AG10803 (cell line): ENCODE measurements at places on chromosomes 7 and 10.
A peak's percentile ranks its signal among the peaks of the same experiment; 100 is the strongest.

- no peak for DNase-seq
Measured at GRCh38 chr10:43043773-43044447, 33.0 kb upstream of the RET start.

DNA sequence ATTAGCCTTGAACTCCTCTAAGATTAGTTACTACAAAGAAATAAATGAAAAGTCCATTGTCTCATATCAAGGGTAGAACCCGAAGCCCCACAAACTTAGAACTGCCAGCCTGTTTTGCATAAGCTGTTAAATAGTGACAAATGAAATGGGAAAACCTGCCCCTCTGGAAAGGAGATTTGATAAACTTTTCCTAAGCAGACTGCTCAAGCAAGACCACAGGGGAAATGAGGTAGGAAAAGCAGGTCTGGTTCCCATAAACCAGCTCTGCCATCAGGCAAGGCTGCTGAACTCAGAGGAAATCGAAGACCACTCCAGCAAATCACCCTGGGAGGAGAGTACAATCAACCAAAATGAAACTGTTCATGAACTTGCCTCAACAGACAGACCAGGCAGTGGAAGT, 181.5 kb upstream of the AOAH start:
- no peak for DNase-seq

DNA sequence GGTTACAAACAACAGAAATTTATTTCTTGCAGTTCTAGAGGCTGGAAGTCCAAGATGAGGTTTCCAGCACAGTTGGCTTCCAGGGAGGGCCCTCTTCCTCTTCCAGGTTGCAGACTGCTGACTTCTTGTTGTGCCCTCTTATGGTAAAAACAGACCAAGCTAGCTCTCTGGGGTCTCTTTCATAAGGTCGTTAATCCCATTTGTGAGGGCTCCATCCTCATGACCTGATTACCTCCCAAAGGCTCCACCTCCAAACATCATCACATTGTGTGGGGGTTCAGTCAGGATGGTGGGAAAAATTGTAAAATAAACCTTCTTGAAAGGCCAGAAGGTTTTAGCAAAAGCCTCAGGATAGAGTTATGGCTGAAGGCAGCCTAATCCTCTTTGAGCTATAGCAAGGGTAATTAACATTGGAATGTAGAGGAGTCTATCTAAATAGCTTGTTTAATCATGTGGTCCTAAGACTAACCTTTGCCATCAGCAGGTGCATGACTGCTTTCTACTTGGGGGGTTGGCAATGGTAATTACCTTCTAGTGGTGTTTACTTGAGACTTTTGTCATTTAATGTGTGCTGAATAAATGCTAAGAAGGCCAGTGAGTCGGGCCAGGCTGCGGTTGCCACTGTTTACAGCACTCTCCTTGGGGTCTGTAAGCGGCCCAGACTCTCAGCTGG, 80.8 kb downstream of the PPP1R17 start:
- no peak for DNase-seq

- DNase-seq = peak; percentile 85
Measured at GRCh38 chr10:51109801-51110533, 35.7 kb downstream of the PRKG1 start.

DNA sequence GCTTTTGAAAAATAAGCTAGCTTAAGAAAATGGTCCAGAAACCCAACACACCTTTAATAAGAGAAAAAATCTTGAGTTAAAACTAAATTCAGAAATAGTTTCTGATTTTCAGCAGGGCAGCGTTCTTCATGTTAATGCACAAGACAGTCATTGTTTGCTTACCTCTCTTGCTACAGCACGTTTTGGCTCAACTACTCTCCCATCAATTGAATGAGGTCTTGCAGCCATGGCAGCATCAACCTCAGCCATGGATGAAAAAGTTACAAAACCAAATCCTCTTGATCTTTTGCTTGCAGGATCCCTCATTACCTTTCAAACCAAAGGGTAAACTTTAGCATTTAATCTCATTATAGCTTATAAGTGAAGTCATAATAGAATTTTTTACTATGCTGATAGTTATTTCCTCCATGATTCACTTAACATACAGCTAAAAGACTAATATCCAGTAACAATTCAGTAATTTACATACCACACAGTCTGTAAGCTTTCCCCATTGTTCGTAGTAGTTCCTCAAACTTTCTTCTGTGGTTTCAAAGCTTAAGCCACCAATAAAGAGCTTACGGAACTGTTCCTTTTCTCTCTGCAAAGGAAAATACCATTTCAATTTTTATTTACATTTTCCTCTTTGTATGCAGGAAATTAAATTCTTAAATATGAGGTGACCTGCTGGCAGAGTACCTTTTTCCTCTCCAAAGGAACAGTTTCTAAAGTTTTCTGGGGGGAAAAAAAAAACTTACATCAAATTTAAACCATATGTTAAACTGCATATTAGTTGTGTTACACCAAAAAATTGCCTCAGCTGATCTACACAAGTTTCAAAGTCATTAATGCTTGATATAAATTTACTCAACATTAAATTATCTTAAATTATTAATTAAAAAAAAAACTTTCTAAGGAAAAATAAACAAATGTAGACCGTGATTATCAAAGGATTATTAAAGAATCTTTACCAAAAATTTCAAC, 3.1 kb downstream of the HNRNPA2B1 start:
- DNase-seq = no peak

GRCh38 chr7:7959979-7960670, 8.5 kb upstream of the GLCCI1 start:
- DNase-seq = no peak

- no peak for DNase-seq
Measured at GRCh38 chr7:20194343-20194995, 22.7 kb downstream of the MACC1 start.

GRCh38 chr7:158508802-158509385, 78.7 kb downstream of the PTPRN2 start:
- DNase-seq = no peak

- DNase-seq = no peak
Measured at GRCh38 chr10:99540306-99540656, 7.5 kb downstream of the NKX2-3 start.

DNA sequence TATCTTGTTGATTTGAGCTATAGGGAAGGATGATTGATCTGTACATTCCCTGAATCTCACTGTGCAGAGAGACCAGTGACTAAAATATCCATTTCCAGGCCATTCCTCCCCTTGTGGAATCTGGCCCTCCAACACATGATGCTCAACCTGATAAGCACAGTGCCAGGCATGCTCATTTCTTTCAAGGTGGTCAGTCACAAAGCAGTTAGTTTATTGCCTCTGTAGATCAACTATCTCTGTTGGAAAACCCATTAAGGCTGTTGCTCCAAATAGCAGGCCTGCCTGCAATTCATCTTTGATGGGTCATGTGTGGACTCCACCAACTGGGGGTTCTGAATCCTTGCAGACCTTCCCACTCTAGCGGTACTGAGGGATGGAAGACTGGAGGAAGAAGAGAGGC, 168.6 kb upstream of the FOXK1 start:
- DNase-seq = no peak

- DNase-seq = peak; percentile 96
Measured at GRCh38 chr7:74097937-74098614, 14.5 kb downstream of the LIMK1 start.

GRCh38 chr7:147756300-147756699, 834.3 kb upstream of the C7orf33 start:
- no peak for DNase-seq

- DNase-seq = no peak
Measured at GRCh38 chr10:132943058-132943790, 854 bp upstream of the CFAP46 start.

GRCh38 chr7:20343205-20343604, 12.5 kb downstream of the ITGB8 start:
- no peak for DNase-seq

DNA sequence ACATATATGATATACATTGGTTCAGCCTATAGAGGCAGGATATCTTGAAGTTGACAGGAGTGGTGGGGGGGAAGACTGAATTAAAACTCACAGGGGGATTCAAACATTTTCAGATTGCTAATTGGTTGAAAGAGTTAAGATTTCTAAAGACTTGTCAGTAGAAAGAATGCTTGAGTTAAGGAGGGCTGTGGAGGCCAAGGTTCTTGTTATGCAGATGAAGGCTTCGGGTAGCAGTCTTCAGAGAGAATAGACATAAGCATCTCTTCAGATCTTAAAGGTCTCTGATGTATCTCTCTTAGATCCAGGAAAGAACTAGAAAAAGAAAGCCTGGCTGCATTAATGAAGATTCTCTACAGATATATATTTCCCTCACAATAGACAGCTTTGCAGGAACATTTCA, 209.8 kb upstream of the SEMA3D start:
- DNase-seq = no peak

DNA sequence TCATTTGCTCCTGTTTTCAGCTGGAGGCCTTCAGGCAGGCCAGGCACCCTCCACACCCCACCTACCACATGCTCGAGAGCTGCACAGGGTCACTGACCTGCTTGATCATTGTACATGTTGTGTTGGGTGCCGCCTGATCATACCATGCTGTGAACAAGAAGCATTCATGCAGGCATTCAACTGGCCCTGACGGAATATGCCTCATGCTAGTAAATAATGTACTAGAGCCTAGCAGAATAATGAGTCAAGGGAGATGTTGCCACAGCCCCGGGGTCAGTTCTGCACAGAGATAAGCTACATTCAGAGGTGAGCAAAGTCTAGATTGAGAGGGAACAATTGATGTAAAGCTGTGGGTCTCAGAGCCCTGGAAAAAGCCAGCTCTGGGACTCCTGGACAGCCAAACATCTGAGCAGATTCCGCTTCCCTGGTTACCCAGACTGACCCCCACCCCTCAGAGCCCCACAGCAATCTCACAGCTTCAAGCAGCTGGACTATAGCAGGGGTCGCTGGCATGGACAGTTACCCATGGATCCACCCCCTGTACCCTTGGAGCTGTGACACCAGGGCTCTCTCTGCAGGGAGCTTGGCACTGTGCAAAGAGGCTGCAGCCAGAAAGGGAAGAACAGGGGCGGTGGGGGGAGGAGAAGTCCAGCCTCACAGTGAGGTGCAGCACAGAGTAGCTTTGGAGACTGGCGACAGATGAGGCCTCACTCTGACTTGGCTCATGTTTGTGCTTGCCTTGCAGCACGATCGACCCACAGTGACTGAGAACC, 86.6 kb downstream of the FRMPD2 start:
- no peak for DNase-seq

GRCh38 chr10:103547391-103547946, 54.0 kb downstream of the NEURL1 start:
- DNase-seq = no peak

DNA sequence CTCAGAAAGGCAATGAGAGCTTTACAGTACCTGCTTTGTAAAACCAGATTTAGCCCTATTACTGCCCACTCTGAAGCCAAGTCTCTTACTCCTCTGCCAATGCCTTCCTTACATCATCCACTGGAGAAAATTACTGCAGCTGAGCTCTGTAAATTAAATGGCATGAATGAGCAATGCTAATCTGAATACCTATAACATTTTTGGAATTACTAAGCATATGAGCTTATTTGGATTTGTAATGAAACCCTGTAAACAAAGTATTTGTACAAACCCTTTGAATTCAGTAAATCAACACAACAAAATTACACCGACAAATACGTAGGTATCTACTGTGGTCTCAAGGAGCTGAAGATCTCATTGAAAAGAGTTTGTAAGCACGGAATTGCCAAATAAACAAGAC, 12.1 kb upstream of the CCNY start:
- DNase-seq = peak; percentile 75

DNA sequence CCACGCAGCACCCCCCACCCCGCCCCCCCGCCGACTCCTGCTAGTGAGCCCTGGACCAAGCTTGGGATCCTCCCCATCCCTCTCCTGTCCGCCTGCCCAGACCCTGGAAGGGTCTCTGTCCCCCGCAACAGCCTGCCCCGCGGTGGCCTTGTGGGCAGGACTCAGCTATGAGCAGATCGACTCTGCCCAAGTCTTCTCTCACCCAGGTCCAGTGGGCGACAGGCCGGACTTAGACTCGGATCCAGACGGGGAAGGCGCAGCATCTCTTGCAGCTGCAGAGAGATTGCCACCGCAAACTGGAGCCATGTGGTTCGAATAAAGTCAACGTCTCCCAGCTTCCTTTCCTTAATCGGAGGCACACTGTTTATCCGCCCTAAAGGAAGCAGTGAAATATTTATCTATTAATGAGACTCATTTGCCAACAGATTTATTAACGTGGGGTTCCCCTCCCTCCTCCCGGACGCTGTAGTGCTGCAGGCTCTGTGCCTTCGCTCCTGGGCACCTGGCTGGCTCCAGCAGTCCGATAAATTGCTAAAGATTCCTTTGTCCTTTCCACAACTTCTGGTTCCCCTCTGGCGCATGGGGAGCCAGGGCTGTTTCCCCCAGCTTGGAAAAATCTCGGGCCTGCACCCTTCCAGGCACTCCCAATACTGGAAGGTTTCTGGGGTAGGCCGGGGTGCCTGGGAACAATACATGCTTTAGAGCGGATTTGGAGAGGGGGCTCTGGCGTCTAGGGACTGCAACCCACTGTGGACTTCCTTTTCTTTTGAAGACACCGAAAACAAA, 634 bp upstream of the HOXA7 start:
- DNase-seq = peak; percentile 44

- no peak for DNase-seq
Measured at GRCh38 chr10:5476918-5477525, 22.3 kb downstream of the CALML5 start.

GRCh38 chr10:21417172-21417712, 108.2 kb downstream of the SKIDA1 start:
- DNase-seq = no peak
